ENCODE measurements at places on chromosomes 5 and 9. TPM values are rescaled to one million over a fixed set of nuclear protein-coding genes. Genes with fewer than 3 reads are reported as not detected.

The RORB gene
- 0.50 TPM for total RNA-seq

The NPR3 gene
- 43.4 TPM for total RNA-seq

The CD74 gene
- total RNA-seq: 1.3 TPM

The NR6A1 gene
- 0.39 TPM for total RNA-seq

The LHX6 gene
- not detected for total RNA-seq

The GPRIN1 gene
- total RNA-seq: 2.9 TPM

The BTNL8 gene
- total RNA-seq: not detected
